ENCODE measurements at places on chromosomes 5 and 9.

DNA sequence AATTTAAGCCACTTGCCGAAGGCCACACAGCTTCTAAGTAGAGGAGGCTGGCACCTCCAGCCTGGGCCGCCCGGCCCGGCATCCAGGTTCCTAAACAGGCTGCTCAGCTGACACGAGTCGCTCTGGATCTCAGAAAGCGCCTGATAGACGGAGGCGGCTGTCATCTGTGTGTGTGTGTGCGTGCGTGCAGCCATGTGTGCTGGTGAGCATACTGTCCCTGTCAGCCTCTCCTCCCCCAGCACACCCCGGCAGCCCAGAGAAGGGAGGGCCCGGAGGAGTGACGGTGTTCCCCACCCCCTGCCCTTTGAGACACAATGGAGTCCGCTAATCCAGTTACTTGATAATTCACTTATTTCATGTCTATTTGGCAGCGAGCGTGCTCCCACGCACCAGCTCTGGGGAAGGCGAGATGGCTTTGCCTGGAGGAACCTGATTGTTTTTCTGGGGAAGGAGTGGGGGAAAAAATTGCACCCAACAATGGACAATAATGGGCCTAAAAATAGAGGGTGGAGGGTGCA, 20.0 kb downstream of the NTNG2 start:
- no peak for DNase-seq

DNA sequence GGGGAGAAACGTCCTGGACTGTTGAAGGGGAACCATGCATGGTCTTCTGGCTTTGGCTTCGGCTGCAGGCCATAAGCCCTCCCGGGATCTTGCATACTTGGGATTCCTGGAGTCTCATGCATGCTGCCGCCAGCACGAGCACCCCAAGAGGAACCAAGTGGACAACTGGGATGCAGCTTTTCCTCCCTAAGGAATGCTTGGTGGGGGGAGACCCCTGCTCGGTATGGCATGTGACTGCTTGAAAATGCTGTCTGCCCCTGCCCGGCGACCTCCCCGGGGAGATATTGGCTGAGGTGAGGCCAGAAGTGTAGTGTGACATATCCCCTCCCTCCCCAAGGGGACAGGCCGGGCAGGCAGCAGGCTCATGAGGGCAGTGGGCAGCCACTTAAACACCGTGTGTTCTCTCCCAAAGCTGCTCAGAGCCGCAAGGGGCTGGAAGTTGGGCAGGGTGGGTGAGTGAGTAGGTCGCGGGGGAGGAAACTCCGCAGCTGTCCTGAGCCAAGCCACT, 15.7 kb downstream of the TMEM171 start:
- no peak for DNase-seq

DNA sequence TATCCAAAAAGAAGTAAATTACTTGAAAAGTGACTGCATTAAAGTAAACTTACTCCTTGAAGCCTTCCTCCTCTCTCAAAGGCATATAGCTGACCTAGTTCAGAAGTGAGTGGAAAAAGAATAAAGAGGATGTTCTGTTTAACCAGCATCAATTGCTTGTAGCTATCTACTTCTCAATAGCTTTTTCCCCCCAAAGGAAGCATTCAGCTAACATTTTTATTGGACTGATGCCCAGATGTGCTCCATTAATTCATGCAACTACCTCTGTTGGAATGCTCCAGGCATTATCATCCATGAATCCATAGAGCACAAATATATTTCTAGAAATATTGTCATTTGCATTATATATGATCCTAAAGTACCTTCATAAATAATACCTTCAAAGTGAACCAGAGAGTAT, 132.8 kb downstream of the RASEF start:
- DNase-seq = no peak

DNA sequence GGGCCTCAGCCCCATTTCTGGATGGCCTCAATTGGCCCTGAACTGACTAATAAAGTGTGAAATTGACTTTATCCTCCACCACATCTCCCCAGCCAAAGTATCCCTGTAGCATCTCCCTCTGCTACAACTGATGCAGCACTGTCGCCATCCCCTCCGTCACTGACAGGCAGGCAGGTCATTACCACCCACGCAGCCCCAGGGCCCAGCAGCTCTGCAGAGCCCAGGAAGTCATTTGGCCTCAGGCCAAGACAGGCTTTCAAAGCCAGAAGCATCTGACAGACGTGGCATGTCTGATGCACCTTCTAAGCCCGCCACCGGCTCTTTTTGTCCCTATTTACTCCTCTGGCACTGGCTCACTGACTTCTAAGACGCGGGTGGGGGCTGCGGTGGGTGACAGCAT, 65.3 kb downstream of the ARHGEF37 start:
- DNase-seq = no peak

DNA sequence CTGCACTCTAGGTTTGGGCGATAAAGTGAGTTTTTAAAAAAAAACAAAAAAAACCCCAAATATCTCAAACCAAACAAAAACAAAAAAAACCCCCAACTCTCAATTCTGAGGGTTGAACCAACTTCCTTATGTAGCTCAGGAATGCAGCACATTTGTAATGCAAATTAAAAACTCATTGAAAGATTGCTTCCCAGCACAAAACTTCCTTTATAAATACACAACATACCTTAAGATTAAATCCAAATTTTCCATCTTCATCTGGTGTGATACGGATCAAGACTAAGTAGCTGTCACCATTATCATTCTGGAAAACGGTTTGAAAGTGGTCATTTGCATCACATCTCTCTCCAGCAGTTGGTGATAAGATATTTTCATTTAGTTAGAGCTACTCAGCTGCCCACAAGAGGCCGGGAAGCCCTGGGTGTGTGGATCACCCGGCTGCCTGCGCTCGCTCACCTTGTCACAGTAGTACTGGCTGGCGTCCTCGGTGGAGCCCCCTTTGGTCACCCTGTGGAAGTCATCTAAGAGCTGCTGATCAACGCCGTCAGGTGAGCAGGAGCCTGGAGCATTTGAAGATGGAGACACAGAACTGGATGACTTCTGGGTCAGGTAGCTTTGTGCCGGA, 88.2 kb downstream of the PTPN3 start:
- DNase-seq = no peak

GRCh38 chr9:121217609-121218292, 16.1 kb upstream of the RAB14 start:
- DNase-seq = peak; percentile 59

- DNase-seq = no peak
These were observed 83.3 kb upstream of the COL5A1 start for GRCh38 chr9:134558124-134558905.

DNA sequence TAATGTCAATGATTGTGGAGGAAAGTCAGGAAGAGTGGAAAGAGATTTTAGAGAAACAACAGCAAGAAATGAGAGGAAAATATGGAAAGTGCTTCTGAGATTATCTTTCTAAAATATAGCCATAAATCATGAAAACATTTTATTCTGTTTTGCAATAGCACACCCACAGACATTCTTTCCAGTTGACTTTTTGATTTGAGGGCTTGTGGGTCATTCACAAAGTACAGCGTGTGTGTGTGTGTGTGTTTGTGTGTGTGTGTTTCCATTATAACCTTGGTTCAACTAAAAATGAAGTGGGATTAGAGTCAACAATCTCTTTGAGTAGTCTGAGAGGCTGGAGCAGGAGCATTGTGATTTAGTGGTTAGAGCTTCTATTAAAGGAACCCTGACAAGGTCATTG, 116.6 kb upstream of the GAS1 start:
- no peak for DNase-seq

- no peak for DNase-seq
These were observed 83.0 kb upstream of the IFNE start for GRCh38 chr9:21565155-21565554.

GRCh38 chr9:18662320-18662719, 188.4 kb downstream of the ADAMTSL1 start:
- DNase-seq = no peak

GRCh38 chr5:113050721-113051382, 74.3 kb downstream of the DCP2 start:
- peak; percentile 80 for DNase-seq

GRCh38 chr9:131308906-131309529, 19.5 kb downstream of the PLPP7 start:
- no peak for DNase-seq

- peak; percentile 42 for DNase-seq
These were observed 46.0 kb downstream of the CNOT6 start for GRCh38 chr5:180540050-180540694.

DNA sequence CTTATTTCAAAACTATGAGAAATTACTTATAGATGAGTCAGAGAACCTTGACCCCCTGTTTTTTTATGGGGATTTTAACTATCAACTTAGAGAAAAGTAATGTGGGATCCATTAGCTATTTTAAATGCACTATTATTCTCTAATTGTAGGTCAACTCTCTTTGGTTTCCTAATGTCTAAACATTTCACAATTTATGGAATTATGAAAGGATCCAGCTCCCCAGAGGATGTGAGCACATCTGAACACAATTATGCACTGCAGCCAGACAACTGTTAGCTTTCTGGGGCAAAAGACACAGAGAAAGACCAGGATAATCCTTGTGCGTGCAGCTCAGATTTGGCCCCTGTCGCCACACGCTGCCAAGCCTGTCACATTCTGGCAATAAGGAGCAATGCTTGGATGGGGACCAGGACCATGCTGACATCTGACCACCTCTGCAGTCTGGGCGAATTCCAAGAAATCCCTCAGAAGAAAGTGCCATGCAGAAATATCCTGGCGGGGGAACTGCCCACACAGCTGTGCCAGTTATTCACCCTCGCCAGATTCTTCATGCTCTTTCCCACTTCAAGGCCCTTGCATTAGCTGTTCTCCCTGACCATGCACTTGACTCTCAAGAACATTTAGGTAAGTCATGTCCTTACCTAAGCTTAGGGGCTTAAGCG, 22.2 kb upstream of the CMBL start:
- no peak for DNase-seq

All from activated CD4-positive, alpha-beta T cell treated with anti-CD3 and anti-CD28 coated beads, Interleukin-2, Interleukin-4, amounts not matched to agents 100 ng/mL and 50 ng/mL, durations not matched to agents 16 hours and 8 hours (primary cell).